ENCODE measurements at places on chromosomes 6 and 20.
A peak's percentile ranks its signal among the peaks of the same experiment; 100 is the strongest.

DNA sequence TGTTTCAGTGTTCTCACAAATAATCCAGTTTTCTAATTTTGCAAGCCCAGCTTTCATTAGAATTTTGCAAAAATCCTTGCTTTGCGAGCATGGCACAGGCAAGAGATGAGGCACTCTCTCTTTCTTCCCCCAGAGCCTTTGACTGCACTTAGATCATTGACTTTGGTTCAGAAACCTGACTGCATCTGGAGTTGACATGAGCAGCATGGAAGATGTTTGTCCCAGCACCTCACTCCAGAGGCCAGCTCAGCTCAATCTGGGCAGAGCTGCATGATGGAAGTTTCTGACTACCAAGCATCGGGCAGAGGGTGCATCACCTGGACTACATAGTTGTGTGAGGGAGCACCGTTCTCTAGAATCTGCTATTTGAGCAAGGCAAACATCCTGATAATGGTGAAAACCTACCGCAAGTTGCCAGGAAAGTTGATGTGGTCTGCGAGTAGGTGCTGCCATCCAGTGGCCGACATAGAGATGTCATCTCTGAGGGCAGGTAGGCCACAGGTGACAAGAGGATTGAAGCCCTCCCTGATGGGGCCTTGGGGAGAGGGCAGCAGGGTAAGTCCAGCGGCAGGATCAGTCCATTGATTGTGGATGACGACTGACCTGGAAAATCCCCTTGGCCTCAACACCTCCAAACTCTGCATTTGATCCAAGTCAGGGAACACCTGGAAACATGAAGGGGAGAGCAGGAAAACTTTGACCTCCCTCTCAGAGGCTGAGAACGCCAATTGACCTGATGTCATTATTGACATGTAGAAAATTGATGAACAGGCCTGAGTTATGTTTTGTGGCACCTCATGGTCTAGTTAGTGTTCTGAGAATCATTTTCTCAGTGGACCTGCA lies 3.8 kb upstream of the LPA start:
- peak; percentile 63 for DNase-seq

- DNase-seq: no peak
Measured at GRCh38 chr6:151443454-151443853, 8.5 kb downstream of the RMND1 start.

DNA sequence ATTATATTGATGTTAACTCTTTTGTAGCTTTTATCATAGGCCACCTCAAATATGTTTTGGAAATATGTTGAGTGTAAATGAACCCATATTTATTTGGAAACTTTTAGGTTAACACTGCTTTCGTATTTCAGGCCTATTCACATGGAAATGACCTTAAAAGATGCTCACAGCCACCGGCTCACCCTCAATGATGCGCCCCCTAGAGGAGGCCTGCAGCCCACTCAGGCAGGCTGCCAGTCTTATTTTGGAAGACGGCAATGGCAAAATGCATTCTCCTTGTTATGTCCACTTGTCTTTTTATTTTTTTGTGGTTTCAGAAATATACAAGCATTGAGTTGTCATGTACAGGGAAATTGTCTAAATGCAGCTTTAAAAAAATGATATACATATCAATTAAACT lies 869.7 kb downstream of the PHF3 start:
- peak; percentile 61 for DNase-seq

GRCh38 chr6:147081076-147081609 lies 123.1 kb upstream of the STXBP5 start:
- DNase-seq: no peak

GRCh38 chr6:105458084-105458483 lies 55.2 kb upstream of the PREP start:
- DNase-seq: no peak

- no peak for DNase-seq
Measured at GRCh38 chr6:68094070-68094469, 541.0 kb upstream of the ADGRB3 start.

DNA sequence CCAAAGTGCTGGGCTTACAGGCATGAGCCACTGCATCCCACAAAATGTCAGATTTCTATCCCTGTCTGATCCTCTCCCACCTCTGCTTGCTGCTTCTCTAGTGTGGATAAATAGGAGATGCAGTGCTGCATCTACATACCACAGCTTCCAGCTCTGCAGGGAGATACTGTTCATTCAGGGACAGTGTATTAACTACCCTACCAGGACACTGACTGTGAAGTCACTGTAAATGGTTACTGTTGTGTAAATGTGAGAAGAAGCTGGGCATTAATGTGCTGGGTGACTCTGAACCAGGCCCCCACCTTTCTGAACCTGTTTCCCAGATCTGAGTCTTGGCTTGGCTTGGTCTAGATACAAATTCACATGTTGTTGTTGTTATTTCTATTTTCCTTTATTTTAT lies 488.6 kb upstream of the SULF2 start:
- no peak for DNase-seq

DNA sequence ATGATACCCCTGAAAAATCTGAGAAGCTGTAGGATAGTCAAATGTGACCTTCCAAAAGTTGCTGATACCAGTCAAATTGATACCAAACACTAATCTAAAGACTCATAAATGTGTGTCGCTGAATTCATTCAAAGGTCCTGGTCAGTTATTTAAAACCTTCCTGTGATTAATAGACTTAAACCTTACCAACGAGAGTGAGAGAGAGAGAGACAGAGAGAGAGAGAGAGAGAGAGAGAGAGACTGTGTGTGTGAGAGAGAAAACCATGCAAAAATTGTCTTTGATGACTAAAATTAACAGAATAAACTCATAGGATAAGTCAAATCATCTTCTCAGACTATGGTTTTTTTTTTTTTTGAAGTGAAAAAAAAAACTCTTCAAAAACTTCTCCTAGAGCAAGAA lies 370.9 kb upstream of the HS3ST5 start:
- DNase-seq: no peak

DNA sequence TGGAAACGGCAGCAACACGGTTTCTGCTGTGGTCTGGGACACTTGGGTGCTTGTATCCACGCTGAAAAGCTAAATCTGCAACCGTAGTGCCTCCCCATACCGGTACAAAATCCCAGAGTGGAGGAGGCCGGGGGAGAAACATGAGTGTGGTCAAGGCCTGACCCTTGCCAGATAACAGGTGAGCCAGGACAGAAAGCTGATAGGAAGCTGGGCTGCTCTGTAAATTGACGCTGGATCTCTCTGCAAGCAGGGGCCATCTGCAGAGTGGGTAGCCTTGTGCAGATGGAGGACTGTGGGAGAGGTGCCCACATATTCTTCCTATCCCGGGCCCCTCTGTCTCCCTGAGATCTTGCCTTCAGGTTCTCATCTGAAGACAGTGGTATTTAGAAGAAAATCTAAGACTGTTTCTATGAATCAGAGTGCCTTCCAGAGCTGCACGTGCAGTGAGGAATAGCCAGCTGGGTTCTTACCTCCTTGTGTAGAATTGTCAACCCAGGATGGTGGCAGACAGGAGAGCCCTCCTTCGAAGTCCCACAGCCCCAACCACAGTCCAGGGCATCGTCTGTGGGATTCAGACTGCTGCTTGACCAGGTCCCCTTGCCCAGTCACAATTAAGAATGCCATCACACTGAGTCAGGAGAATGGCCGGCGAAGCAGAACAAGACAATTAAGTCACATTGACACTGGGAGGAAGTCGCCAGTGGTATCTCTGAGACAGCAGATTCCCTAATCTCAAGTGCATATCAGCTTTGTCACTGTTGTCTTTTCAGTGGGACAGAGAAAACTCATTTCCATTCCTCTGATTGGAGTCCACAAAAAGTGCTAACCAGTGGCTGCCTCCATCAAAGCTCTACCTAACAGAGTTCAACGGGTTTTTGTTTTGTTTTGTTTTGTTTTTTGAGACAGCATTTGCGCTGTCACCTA lies 100.0 kb upstream of the RIPOR2 start:
- DNase-seq: no peak

GRCh38 chr6:107668743-107669474 lies 155.2 kb downstream of the SCML4 start:
- DNase-seq: no peak

GRCh38 chr6:63097222-63097621 lies 114.0 kb upstream of the FKBP1C start:
- DNase-seq: no peak

GRCh38 chr6:99559057-99559456 lies 9.4 kb downstream of the CCNC start:
- no peak for DNase-seq

GRCh38 chr6:29916741-29917140 lies 25.6 kb upstream of the HLA-A start:
- DNase-seq: no peak

DNA sequence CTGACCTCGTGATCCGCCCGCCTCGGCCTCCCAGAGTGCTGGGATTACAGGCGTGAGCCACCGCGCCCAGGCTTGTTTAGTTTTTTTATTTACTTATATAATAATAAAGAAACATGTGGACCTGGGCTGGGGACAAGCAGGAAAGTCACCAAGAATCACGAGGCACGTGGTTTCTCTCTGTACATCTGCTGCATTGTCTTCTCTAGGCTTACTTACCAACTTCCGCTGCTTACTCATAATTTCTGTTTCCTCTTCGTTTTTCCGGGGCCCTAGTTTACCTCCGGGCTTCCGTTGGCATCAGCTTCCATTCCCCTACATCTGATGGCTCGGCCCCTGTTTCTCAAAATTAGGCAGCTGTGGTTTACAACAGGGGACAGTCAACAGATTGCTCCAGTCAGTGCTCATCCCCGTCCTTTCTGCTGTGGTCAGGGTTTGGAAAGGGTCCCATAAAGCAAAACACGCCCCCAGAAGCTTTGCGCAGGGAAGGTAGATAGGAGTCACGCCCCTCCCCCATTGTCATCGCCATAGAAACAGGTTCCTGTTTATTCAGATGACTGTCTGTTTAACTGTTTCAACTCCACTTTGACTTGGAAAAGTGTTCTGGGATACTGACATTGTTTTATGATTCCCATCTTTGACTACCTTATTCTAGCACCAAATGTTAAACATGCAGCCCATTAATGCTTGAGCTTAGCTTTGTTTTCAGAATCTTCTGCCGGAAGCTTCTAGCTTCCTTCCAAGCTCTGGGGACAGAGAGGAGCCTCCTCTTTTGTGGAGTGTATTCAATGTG lies 31.9 kb upstream of the TXLNB start:
- DNase-seq: no peak

GRCh38 chr20:41989935-41990635 lies 371.9 kb upstream of the CHD6 start:
- DNase-seq: no peak

- no peak for DNase-seq
Measured at GRCh38 chr6:139482287-139482686, 107.8 kb upstream of the CITED2 start.

DNA sequence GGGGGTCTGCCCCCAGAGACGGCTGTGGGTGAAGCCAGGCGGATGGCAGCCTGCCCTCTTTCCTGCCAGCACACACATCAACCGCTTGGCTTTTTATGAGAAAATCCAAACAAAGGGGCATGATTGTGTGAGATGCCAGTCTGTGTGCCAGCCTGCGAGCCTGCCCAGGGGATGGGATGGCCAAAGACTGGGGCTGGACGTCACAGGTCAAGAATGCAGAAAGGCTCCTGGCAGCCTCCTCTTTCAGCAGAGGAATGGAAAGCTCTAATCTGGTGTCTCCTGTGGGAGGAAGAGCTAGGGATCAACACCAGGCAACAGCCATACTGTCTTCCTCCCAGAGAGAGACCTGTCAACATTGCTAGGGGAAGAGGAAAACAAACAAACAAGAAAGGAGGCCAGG lies 15.8 kb downstream of the TUBB2B start:
- DNase-seq: no peak

- no peak for DNase-seq
Measured at GRCh38 chr6:16139556-16139955, 10.7 kb downstream of the MYLIP start.

GRCh38 chr20:4866429-4866828 lies 134.9 kb downstream of the SLC23A2 start:
- no peak for DNase-seq

DNA sequence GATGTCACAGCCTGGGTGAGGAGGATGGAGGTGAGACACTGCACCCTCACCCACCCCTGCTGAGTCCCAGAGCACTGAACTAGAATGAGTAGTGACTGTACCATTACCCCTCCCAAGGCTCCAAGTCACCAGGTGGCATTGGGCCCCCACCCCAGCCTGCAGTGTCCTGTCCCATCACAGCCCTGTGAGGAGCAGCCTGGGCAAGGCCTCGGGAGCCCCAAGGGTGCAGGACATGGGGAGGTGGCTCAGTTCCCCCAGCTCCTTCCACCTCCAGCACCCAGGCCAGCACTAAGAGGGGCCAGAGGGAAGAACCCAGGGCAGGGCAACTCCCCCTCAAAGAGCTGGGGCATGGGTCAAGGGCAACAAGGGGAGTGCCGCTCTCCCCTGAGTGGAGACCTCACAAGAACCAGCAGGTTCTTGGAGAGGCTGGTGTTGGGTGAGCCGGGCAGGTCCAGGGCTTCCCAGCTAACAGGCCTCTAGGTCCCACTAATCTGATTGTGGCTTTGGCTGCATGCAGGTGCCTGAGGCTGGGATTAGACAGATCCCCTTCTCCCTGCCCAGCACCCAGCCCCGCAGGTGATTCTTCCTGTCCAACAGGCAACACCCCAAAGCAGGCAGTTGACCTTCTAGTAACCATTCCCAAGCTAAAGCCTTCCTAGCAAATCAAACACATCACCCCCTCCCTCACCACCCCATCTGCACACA lies 2.6 kb downstream of the CST4 start:
- DNase-seq: no peak

DNA sequence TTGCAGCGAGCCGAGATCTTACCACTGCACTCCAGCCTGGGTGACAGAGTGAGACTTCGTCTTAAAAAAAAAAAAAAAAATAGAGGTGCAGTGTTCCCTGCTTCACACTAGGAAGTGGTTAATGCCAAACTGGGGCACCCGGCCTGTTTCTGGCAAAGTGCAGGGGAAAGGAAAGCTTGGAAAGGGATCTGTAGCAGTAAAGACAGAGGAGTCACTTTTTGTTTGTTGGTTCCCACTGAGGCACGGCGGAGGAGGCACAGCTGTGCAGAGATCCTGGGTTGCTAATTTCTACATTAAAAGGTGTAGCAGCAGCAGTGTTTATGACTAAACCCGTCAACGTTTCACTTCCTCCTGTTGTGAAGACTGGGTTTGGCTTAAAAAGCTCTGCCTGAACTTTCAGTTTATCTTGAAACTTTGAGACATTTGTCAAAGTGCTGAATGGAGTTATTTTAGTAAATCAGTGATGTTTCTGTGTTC lies 125.6 kb downstream of the CARMIL1 start:
- DNase-seq: no peak

All from HEK293T (cell line).